ENCODE measurements at places on chromosomes 3 and 15.

- DNase-seq = no peak
Measured at GRCh38 chr3:18075799-18076198, 333.4 kb upstream of the TBC1D5 start.

DNA sequence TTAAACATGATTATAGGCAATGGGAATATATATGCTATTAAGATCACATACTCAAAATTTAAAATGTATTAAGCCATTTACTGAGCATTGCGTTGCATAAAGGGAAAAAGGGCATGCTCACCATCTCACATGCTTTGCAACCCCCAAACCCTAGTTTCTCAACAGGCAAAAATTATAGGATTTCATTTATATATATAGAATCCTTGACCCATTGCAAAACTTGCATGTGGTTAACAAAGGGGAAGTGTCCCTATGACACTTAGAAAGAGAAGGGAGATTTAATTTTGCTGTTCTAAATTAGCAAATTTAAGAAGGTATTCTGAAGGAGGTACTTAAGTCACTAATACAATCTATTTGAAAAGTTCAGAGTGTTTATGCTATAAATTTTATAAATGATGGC lies 837.8 kb downstream of the DIPK2A start:
- DNase-seq = no peak

- no peak for DNase-seq
Measured at GRCh38 chr3:171184372-171184771, 157.9 kb upstream of the SLC2A2 start.

DNA sequence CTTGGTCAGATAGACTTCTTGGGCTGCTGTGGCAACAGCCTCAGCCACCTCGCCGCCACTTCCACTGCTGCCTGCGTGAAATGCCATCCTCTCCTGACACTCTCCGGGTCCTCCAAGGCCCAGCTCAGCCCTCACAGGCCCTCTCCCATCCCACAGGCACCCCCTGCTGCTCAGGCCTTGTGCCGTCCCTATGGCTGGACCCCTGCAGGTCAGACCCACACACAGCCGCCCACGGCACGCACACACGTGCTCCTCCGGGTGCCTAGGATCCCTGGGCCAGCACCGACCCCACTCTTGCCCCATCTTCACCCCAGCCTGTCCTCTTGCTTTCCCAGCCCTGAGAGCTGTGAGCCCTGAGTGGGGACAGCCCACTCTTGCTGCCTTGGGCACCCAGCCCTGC lies 19.7 kb downstream of the CFAP100 start:
- no peak for DNase-seq

DNA sequence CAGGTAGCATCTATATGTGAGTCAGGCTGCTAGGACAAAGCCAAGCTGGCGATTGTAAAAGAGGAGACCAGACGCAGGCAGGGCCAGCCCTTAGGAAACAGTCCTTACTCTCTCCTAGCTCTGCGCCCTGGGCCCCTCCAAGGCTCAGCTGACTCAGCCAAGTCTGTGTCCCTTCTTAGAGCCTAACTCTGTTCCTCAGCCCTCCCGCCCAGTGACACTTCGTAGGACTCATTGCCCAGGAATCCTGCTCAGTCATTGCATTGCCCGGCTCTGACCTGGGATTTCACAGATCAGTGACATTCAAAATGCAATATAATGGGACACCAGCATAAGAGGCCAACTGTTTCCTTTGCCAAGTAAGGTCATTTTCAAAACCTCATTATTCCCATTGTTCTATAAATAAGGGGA lies 244.2 kb downstream of the TLE3 start:
- peak; percentile 93 for DNase-seq

GRCh38 chr3:193080821-193081365 lies 160.1 kb upstream of the PLAAT1 start:
- DNase-seq = no peak

DNA sequence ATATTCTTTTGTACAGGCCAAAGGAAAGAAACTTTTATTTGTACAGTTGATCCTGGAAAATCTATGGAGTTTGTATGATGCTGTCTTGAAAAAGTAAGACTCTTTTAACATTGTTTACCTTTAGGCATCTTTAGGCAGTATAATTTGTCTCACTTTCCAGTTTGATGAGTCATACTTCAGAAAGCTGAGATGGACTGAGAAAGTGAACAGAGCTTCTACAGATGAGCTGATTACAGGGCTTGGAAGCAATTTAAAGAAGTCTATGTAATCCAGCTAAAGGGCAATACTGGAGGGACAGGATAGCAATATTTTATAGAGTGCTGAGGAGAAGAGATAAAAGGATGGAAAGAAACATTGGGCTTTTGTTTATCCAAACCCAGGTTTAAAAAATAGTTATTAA lies 123.5 kb upstream of the GOLGA6L4 start:
- peak; percentile 3 for DNase-seq

- no peak for DNase-seq
Measured at GRCh38 chr3:109702252-109702651, 364.9 kb upstream of the DPPA4 start.

- no peak for DNase-seq
Measured at GRCh38 chr3:129056451-129057173, 4.0 kb upstream of the GP9 start.
